ENCODE measurements at places on chromosomes 11 and 22. TPM values are rescaled to one million over a fixed set of nuclear protein-coding genes. Genes with fewer than 3 reads are reported as not detected.

MPZL2 gene
- total RNA-seq, result not detected

MS4A3 gene
- total RNA-seq, result not detected

MUC5AC gene
- 3.8 TPM for total RNA-seq

NRGN gene
- 11.1 TPM for total RNA-seq

PRG3 gene
- not detected for total RNA-seq

OR51B5 gene
- total RNA-seq, result not detected

SNX32 gene
- 0.07 TPM for total RNA-seq

CST6 gene
- not detected for total RNA-seq

H19 gene
- 13.2 TPM for total RNA-seq

MCHR1 gene
- not detected for total RNA-seq

MRGPRF gene
- 0.09 TPM for total RNA-seq

PRR14L gene
- 7.3 TPM for total RNA-seq

LARGE2 gene
- total RNA-seq, result 2.9 TPM

LRRC56 gene
- 0.55 TPM for total RNA-seq

OR5T2 gene
- not detected for total RNA-seq

MMP7 gene
- total RNA-seq, result 23.0 TPM

TMEM80 gene
- total RNA-seq, result 10.2 TPM

ST14 gene
- 0.12 TPM for total RNA-seq

ADAMTS8 gene
- total RNA-seq, result 0.39 TPM

FJX1 gene
- 40.3 TPM for total RNA-seq

CYTH4 gene
- total RNA-seq, result 0.82 TPM

CRYAB gene
- 4.6 TPM for total RNA-seq

ASCL2 gene
- not detected for total RNA-seq

PATE2 gene
- total RNA-seq, result not detected

BIK gene
- total RNA-seq, result 1.0 TPM

SPTBN2 gene
- 8.2 TPM for total RNA-seq

KCNE3 gene
- total RNA-seq, result not detected
